Uterus (tissue), 4 donors: ENCODE measurements at places on chromosomes 3 and 15. TPM values are rescaled to one million over a fixed set of nuclear protein-coding genes. Genes with fewer than 3 reads are reported as not detected.

DNA sequence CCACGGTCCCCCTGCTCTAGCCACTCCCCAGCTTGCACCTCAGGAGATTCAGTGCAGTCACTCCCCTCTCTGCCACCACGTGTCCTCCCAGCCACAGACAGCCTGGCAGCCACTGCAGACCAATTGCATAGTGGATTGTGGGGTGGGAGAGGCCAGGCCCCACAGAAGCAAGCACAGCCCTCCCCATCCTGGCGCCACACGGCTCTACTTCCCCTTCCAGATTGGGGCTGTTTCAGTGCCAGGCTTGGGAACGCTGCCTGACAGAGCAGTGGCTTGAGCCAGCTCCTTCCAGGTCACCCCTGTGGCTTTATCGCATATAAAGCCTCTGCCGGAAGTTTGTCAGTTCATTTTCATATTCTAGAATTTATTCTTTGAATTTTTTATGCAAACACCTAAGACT lies 90.7 kb downstream of the TMEM266 start:
- no peak for DNase-seq

Gene TMEM212
- 1.2 TPM for total RNA-seq

- DNase-seq: no peak
These were observed 3.0 kb upstream of the LPP start for GRCh38 chr3:188150982-188151381.

DNA sequence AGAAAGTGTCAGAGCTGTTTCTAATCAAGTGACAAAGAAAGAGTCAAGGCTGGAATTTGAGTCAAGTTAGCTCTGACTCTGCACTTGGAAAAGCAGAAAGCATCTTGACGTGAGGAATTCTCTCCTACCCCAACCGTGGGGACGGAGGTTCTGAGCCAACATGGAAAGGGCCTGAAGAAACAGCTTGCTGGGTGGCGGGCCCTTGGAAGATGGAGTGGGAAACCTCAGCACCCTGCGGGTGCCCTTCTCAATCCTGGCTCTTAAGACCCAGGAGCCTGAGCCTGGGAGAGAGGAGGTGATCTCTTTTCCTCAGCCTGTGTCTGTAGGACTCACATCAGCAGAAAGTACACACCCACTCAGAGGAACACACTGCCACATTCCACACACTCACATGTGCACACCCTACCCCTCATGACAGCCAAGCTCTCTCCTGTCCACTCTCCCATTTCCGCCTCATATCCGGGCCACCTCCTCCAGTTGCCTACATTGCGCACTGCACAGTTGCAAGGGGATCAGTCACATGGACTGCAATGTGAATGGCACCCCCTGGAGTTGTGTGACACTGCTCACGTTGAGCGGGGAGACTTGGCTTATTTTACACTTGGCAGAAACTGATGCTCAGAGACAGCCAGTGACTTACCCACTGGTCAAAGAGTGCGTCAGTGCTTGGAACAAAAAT lies 101.5 kb upstream of the SLC6A6 start:
- no peak for DNase-seq

DNA sequence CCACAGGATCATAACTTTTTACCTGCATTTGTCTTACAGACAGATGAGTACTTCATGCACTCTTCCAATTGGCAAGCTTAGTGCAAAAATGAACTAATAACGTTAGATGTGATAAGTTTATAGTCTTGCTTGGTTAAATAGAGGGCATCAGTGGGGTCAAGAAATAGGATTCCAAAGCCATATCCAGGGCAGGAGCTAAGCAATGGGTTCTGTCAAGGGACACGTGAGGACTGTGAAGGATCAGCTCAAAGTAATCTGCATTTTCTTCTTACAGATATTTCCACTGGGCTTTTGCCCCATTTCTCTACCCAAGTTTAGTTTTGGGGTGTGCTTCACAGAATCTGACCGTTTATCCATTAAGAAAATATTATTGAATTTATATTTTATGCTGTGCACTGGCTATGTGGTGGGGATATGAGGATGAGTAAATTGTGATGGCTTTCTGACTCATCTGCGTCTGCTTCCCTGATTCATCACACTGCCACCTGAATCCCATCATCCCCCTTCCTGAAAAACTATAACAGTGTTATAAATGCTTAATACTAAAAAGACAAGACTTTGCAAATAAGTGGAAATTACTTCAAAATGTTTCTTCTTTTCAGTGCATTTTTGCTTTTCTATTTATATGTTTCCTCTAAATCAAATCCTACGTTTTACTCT lies 17.5 kb downstream of the PPP2R3A start:
- DNase-seq: no peak

DNA sequence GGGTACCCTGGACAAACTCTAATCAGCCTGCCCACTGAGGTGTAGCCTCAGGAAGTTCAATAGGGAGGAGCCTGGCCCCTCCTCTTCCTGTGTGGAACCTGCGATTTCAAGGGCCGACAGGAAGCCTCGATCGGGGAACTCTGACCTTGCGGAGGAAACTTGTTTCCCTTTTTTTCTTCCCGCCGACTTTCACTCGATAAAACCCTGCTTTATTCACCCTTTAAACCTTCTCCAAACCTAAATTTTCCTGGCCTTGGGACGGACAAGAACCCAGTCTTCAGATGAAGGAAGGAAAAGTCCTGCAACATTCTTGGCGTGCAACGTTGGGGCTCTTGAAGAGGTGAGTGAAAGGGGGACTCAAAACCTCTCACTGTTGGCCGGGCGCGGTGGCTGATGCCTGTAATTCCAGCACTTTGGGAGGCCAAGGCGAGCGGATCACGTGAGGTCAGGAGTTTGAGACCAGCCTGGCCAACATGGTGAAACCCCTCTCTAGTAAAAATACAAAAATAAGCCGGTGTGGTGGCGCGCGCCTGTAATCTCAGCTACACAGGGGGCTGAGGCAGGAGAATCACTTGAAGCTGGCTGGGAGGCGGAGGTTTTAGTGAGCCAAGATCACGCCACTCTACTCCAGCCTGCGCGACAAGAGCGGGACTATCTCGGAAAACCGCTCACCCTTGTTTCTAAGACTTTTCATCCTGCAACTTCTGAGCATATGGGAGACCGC lies 208.2 kb downstream of the ZNF385D start:
- DNase-seq: no peak

DNA sequence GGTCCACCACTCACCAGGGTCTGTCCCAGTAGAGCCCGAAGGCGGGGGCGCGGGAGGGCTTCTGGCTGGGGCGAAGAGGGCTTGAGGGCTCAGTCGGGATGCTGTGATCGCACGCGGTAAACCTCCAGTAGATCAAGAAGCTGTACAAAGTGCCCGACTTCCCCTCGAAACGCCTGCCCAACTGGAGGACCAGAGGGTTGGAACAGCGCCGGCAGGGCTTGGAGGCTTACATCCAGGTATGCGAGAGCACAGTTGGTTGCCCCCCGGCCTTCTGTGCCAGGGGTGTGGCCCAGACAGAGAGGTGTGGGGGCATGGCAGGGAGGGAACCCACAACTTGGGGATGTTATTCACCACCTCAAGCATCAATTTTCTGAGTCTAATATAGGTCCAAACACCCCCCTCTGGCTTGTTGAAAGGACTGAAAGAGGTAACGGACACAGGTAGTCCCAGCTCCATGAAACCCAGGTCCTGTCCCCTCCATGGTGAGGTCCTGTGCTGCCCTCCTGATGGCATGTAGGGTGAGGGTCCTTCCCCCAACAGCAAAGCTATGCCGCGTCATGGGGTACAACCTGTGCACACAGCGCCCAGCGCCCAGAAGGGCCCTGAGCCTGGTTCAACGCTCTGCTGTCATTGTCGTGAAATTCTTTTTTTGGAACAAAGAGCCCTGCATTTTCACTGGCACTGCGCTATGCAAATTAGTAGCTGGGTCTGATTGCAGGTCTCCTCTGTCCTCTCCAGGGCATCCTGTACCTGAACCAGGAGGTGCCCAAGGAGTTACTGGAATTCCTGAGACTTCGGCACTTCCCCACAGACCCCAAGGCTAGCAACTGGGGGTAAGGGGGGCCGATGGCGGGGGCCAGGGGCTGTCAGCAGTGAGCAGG lies 1.2 kb downstream of the SNX22 start:
- no peak for DNase-seq

DNA sequence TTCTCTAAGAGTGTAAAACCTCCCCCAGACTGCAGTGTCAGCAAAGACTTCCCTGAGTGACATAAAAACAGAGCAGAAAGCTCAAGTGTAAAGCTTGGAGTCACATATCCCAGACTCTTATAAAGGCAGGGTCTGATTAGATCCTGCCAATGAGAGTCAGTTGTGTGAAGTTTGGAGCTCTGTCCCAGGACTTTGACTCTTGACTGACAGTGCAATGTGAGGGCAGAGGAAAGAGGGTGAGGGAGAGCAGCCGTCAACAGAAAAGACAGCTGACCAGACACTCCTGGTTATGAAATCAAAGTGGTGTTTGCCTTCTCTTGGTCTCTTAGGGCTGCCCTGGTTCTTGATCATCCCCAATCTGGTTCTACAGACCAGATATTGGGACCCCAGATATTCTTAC lies 393.2 kb downstream of the ERC2 start:
- no peak for DNase-seq

Gene ESYT3
- total RNA-seq: 1.4 TPM

Gene ZBTB20
- total RNA-seq: 87.4 TPM

GRCh38 chr3:1230920-1231319 lies 138.1 kb downstream of the CNTN6 start:
- DNase-seq: no peak

DNA sequence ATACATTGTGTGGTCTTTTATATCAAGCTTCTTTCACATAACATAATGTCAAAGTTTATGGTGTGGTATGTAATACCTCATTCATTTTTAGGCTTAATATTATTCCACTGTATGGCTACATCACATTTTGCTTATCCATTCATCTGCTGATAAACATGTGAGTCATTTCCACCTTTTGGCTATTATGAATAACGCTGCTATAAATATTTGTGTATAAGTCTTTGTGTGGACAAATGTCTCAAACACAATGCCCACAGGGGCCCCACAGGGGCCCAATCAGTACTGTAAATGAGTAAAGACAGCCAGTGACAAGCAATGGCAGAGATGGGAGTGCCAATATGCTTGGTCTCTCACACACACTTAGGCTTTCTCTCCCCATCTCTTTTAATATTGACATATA lies 54.2 kb downstream of the PIK3R4 start:
- no peak for DNase-seq

Gene TAGLN3
- not detected for total RNA-seq

DNA sequence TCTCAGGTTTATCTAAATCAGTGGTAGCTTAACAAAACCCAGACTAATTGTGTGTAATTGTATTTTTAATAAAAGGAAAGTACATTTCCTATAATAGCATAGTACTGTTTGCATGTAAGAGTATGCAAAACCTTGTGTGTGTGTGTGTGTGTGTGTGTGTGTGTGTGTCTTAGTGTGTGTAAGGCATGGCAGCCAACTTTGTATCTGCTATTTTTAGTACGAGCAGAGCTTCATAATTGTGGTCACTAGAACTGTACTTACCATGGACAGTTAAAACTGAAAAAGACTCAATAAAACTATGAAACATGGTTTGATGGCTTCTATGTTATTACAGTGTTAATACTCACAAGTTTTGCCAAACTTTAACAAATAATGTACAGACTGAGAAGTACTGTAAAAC lies 6.2 kb downstream of the P2RY1 start:
- no peak for DNase-seq

Gene CCR4
- total RNA-seq: not detected

DNA sequence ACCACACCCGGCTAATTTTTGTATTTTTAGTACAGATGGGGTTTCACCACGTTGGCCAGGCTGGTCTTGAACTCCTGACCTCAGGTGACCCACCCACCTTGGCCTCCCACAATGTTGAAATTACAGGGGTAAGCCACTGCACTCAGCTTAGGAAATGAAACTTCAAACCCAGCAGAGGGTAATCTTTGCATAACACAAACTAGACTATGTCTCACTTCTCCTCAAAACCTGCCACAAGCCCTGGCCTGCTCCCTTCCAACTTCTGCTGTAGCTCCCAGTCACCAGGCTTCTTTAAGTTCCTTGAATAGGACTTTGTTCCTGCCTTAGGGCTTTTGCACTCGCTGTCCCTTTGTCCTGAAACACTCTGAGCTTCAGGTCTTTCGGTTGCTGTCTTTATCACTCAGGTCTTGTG lies 39.2 kb upstream of the SEMA4B start:
- no peak for DNase-seq

GRCh38 chr15:98628216-98628615 lies 20.1 kb upstream of the IGF1R start:
- no peak for DNase-seq
